Gastroesophageal sphincter (tissue), 4 donors: ENCODE measurements at places on chromosomes 4 and X. TPM values are rescaled to one million over a fixed set of nuclear protein-coding genes. Genes with fewer than 3 reads are reported as not detected.

The NDUFA1 gene
- total RNA-seq, result 71.8 TPM

The SLC49A3 gene
- 8.7 TPM for total RNA-seq

The CUL4B gene
- 42.2 TPM for total RNA-seq

The CSAG3 gene
- not detected for total RNA-seq

The FMR1NB gene
- not detected for total RNA-seq

The NDUFC1 gene
- 55.8 TPM for total RNA-seq

The FAT4 gene
- 44.0 TPM for total RNA-seq

The CABS1 gene
- total RNA-seq, result not detected

The DNAAF6 gene
- not detected for total RNA-seq

The SPANXA2 gene
- total RNA-seq, result not detected

The MFSD8 gene
- total RNA-seq, result 31.7 TPM

The UGT2B15 gene
- total RNA-seq, result not detected

The DMP1 gene
- not detected for total RNA-seq

The FRAS1 gene
- total RNA-seq, result 4.4 TPM
